NCI-H524 (cell line): ENCODE measurements at places on chromosomes 1 and 21.

GRCh38 chr1:167333124-167333523 is 112.4 kb downstream of the POU2F1 start:
- no peak for DNase-seq

GRCh38 chr1:234980291-234980644 is 148.4 kb downstream of the TOMM20 start:
- DNase-seq: no peak

- DNase-seq: no peak
Observed at GRCh38 chr1:171137580-171137979, 46.9 kb downstream of the FMO3 start.

DNA sequence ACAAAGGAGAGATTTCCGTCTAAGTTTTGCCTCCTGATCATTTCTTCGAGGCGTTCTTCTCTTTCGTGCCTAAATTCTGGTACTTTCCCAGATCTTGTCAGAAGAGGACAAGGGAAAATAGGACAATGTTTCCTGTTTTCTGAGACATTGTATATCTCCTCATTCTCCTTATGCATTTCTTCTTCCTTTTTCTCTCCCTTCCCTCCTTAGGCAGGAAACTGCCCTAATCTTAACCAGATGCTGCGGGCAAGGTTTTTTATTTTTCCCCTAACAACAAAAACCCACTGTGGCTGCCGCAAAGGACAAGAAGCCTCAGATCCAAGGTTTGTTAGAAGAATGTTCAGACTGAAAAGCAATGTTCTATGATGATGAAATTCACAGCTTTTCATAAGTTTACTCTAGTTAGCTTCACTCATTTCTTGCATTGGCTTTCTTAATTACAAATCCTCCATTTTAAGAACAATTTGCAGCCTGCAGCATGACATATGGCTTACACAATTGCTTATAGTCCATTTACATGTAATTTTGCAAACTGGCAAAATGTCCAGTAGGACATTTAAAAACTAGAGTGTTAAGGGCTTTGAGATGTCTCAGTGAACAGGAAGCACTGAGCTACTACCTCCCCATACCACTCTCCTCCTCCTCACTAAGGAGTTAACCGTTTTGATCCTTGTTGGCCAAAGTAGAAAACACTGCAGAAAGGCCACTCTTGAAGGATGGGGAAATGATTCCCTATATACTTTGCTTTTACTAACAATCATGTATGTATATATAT is 624 bp downstream of the CTSK start:
- no peak for DNase-seq

- DNase-seq: no peak
Observed at GRCh38 chr1:88311265-88311664, 372.8 kb upstream of the PKN2 start.

DNA sequence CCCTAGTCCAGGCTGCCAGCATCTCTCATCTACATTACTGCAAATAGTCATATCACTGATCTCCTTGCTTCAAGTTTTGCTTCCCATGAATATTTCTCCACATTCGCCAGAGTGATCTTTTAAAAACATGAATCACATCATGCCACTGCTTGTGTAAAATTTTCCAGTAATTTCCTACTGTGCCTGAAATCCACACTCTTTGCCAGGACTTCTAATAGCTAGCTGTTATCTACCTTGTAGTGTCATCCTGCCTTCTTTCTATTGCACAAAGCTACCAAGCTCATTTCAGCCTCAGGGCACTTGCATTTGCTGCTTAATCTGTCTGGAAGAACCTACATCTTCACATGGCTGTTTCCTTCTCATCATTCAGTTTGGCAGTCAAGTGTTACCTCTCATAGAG is 33.9 kb upstream of the ZNF362 start:
- DNase-seq: no peak
